ENCODE measurements at places on chromosomes 2 and 18.

DNA sequence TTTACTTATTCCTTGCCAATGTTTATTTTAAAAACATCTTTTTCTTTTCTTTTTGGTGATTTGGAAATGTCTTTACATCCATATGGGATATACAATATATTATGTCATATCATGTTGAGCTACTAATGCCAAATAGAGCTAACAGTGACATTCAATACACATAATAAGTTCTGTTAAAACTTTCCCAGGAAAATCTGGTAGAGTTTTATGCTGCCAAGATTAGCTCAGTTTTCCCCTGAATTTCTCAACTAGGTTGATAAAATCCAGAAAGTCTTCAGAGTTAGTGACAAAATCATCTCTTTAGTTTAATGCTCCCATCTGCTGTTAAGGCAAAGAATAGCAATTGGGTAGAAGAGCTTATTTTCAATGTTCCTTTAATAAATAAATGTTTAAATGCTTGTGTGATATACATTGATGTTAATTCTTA is 9.9 kb downstream of the COL3A1 start:
- no peak for DNase-seq

GRCh38 chr2:117984208-117984607 is 29.7 kb downstream of the CCDC93 start:
- DNase-seq = no peak

DNA sequence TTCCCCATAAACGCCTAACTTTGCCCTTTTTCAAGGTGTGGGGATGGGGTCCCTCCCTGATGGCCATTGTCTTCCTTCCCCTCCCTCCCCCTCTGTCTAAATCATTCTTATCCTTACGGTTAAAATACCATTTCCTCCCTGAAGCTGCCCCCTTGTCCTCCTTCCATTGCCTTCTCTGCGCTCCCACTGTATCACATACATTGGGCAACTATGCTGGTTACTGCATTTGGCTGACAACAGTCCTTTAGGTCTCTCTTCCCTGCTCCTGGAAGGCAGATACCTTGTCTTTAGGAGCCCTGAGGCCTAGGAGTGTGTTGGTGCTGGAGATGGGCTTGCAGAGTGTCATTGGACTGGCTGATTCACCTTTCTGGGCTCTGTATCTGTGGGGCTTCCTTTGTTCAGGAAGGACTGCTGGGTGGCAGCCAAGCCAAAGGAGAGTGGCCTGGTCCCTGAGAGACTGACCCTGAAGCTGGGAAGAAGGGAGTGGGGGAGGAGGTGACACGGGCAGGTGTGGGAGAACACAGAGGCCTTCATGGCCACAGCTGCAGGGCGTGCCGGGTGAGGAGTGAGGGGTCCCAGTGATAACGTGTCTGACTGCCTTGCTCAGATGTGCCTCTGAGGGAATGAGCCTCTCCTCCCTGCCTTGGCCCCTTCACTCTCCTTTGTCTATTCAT is 2.2 kb downstream of the WNT6 start:
- DNase-seq = no peak

GRCh38 chr2:75089471-75089870 is 109.8 kb downstream of the TACR1 start:
- DNase-seq = no peak

DNA sequence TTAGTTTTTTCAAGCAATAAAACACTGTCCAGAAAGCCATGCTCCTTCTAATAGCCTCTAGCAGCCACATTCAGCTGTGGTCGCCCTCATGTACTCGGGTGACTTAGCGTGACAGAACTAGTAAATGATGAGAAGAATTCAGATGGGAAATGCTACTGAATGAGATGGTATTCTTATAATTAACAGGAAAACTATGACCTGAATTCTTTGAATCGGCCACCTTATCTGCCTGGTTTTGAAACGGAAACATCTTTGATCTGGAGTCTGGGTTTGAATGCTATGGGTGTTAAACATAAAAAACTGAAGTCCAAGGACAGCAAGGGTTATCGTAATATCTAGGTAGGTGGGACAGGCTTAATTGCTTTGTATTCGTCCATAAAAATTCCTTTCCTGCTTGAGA is 138.8 kb upstream of the DNMT3A start:
- no peak for DNase-seq

DNA sequence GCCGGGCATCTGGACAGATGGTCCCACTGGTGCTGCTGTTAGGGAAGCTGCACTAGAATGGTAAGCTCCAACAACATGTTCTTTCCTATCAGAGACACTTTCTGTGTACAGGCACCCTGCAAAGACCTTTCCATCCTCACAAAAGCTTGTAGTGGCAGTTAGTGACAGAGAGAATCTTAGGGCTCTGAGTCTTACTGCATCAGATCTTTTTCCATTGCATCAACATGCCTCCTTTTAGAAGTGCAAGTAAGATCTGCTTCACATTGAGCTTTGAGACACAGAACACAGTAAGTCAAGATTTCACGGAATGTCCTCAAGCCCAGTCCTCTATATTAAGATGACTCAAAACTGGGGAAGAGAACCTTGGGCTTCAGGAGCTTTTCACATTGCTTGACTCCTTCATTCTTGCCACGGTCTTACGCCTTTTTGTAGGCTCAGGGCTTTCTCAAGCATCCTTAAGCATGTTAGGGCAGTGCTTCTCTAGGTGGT is 52.6 kb downstream of the ARL4C start:
- no peak for DNase-seq

DNA sequence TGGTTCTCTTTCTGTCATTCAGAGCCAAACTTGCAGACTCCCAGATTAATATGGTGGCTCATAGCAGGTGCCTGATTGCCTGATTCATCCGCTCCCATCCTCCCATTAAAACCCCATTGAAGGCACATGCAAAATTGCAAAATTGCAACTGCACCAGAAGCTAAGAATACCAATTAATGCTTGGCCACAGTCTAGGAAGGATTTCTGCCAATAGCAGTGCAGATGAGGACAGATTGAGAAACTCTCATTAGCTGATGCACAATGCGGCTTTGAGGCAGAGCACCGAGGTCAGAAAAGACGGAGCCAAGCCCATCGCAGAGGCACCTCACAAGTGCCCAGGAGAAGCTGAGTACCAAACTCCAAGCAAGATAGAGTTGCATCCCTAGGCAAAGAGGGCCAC is 172.8 kb downstream of the ARL4C start:
- DNase-seq = no peak

DNA sequence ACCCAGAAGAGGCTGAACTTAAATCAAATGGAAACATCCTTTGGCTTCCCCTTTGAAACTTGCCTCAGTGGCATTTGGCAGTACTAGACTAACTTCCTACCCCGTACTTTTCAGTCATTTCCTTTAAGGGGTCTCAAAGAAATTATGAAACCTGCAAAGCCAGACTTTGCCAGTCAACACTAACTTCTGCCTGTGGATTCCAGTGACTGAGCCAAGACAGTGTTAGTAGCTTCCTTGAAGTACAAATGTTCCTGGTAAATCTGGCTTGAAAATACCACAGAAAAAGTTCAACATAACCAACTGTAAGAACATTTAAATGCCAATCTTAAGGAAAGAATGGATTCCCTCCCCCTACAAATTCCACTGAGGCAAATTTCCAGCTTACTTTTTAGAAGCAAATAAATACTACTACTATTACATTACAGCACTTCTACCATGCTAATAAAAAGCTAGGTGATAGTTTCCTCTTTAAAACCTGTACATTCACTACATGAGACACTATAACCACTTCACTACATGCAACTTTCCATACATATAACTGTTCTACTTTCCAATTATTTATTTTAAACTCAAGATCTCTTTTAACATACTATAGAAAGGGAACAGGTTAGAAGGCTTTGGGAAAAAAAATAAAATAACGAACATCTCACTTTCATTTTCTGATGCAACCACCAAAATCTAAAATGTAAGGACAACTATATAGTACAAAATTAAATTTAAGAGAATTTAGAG is 2.4 kb downstream of the PELI1 start:
- DNase-seq = no peak

DNA sequence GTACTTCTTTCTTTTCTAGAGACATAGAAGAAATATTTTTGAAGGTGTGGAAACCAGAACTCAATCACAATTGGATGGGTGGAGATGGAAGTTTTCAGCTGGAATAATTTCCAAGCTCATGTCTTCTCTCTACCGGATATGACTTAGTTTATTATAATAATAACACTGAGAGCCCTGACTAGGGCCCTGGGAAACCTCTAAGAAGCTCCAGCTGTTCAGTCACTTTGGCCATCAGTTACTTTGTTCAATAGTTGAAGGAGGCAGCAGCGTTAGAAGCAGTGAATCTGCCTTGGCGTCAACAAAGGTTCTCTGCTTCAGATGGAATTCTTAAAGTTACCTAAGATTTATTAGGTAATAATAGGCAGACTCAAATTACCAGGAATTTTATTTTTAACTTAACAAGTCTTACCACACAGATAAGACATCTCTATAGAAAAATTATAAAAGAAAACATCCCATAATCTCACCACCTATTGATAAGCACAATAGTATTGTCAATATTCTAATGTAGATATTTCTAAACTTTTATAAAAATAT is 293.8 kb upstream of the CHAC2 start:
- no peak for DNase-seq

- no peak for DNase-seq
Observed at GRCh38 chr2:197975931-197976519, 171.6 kb downstream of the PLCL1 start.

- DNase-seq = no peak
Observed at GRCh38 chr18:7940379-7940778, 373.3 kb downstream of the PTPRM start.

- DNase-seq = no peak
Observed at GRCh38 chr2:181910028-181910831, 18.7 kb downstream of the ITPRID2 start.

GRCh38 chr18:60146220-60146960 is 226.2 kb downstream of the MC4R start:
- no peak for DNase-seq

- DNase-seq = no peak
Observed at GRCh38 chr2:141055531-141055930, 1075.3 kb downstream of the LRP1B start.

DNA sequence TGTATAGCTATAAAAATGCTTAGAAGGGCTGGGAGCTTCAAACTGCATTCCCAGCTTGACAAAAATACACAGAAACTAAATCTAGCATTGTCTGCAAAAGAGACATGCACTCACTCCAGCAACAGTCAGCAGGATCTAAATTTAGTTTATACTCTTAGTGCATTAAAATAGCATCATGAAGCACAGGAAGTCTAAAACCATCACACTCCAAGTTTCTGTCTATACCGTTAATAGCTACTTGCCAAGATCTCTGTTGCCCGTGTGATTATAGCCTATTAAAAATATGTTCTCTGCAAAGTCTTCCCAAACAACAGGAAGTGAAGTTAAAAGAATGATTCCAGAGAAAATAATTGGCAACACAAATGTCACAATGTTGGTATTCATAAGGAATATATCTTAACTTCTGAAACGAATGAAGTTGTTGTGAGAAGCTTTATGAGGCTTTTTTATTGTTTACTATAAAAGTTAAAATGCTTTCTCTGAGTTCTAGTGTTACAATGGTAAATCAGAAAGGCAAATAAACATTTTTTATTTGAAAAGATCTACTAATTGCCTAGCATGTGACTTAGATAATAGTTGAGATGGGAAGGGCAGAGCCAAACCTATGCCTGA is 184.2 kb downstream of the ZNF385B start:
- no peak for DNase-seq

DNA sequence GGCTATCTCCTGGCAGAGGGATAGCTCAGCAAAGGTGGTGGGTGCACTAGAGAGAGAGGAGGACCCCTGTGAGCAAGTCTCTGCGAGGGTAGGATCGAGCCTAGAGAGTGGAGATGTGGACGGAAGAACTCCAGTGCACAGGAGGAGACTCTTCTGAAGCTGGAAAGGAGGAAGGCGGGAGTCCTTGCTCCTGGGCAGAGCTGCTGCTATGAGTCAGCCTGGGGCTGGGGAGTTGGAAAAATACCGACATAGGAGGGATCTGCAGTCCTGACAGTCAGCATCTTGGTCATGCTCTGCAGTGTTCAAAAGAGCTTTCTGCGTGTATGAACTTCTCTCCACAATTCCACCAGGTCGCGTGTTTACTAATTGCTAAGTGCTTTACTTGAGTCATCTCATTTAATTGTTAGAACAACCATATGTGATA is 233.8 kb downstream of the LDLRAD4 start:
- DNase-seq = no peak

DNA sequence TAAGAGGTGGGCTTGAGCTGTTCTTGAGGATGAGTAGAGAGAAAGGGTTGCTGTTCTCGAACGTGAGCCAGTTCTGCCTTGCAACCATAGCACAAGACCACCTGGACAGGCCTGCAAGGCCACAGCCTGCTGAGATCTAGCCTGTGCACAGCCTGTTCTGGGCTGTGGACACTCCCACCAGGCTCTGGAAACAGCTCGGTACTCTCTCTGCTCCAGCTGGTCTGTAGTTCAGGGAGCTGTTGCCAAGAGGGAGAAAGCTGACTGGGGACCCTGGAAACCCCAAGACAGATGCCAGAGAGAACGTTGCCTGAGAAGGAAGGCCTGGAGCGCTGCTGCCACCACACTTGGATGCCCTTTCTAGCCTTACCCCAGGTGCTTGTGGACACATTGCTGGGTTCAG is 69.8 kb downstream of the CTIF start:
- no peak for DNase-seq

DNA sequence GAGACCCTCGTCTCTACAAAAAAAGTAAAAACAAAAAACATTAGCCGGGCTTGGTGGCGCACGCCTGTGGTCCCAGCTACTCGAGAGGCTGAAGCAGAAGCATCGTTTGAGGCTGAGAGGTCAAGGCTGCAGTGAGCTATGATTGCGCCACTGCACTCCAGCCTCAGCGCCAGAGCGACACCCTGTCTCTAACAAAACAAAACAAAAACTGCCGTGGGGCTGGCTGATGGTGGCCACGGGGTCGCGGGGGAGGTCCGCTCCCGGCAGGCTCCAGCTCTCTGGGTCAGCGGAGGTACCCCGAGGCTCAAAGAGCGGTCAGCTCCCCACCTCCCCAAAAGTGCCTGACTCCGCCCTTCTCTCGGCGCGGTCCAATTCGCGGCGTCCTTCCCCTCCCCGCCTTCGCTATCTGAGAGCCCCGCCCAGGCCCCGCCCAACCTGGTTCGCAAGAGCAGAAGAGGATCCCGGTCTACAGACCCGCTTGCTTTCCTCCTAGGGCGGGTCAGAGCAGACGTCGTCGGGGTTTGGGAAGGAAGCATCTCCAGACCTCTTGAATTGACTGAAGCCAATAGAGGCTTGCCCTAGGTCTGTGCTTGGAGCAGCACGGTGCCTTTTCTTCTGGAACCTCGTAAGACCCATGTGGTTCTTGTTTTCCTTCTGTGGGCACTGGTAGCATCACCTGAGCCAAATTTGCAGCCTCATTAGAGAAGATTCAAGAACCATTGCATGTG is 7.8 kb downstream of the RAX start:
- no peak for DNase-seq

GRCh38 chr2:107595285-107595684 is 231.4 kb upstream of the RGPD4 start:
- DNase-seq = no peak

GRCh38 chr18:77084688-77085035 is 47.9 kb downstream of the MBP start:
- no peak for DNase-seq

- DNase-seq = no peak
Observed at GRCh38 chr18:43192408-43192807, 76.9 kb upstream of the RIT2 start.

All from activated CD4-positive, CD25-positive, alpha-beta regulatory T cell treated with anti-CD3 and anti-CD28 coated beads, Interleukin-2, amount 50 U/mL, for 16 hours (primary cell).